ENCODE measurements at places on chromosomes 13 and 19.
A peak's percentile ranks its signal among the peaks of the same experiment; 100 is the strongest.

- no peak for DNase-seq
- no peaks in the 10 kb centered on the region for H3K36me3 ChIP-seq
- H3K27me3 ChIP-seq: no peaks in the 10 kb centered on the region
- H3K4me3 ChIP-seq: no peak overlapping the region
- no peaks in the 10 kb centered on the region for H3K4me1 ChIP-seq
These were observed 88.5 kb downstream of the TEX26 start for GRCh38 chr13:31020996-31021395.

GRCh38 chr19:30391554-30392551 lies 19.7 kb downstream of the ZNF536 start:
- H3K27ac ChIP-seq: no peak overlapping the region
- no peak overlapping the region for H3K4me3 ChIP-seq
- peaks cover 9% of the 10 kb centered on the region for H3K4me1 ChIP-seq
- no peaks in the 10 kb centered on the region for H3K27me3 ChIP-seq
- H3K36me3 ChIP-seq: no peaks in the 10 kb centered on the region

DNA sequence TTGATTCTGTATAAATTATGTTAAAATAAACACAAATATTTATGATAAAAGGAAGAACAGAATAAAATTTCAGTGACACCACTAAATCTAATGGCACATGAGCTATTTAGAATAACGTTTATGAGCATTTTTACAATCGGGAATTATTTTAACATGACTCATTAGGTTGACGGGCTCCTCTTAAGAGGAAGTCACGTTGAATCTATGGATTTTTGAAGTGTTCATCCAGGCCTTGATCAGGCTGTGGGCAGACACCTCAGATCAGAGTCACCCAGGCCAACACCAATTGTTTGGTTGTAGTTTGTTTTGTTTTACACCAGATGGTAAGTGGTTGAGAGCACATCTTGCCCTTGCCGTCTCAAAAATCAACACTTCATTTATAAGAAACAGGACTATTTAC lies 257.8 kb downstream of the FOXO1 start:
- DNase-seq: no peak
- no peaks in the 10 kb centered on the region for H3K36me3 ChIP-seq
- no peaks in the 10 kb centered on the region for H3K27me3 ChIP-seq
- H3K4me3 ChIP-seq: no peak overlapping the region

DNA sequence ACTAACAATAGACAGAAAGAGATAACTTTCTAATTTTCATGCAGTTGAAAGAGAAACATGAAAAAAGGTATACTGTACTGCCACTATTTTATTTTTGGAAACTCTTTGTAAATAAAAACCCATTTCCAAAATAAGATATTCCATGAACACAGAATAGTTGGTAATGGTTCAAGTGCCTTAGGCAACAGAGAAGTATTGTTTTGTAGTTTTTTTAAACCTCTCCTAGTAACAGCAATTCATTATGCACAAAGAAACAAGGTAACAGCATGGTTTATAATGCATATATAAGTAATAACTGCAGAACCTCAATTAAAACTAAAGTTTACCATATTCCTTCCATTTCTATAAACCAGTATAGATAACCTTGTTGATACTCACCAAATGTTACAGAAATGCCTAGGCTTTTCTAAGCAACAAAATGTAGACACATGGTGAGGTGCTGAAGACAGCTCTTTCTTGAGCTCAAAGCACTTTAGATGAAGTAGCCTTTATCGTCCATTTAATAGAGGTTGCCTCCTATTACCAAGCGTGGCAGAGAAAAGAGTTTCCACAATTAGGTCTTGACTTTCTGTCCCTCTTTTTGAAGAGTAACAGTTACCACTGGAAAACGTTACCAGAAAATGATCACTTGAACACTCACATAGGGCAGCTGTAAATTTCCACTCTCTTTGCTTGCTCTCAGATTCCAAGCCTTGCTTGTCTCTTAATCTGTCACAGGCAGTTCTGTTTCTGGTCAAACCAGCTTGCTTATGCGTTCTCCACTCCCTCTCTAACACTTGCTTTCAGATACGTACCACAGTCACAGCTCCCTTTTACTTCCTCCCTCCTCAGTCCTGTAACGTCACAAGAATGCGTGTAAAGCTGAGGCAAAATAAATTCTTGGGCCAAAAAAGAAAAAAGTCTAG lies 42.9 kb downstream of the CAB39L start:
- peak overlapping the region; percentile 94 for H3K27ac ChIP-seq
- DNase-seq: no peak
- no peaks in the 10 kb centered on the region for H3K27me3 ChIP-seq

DNA sequence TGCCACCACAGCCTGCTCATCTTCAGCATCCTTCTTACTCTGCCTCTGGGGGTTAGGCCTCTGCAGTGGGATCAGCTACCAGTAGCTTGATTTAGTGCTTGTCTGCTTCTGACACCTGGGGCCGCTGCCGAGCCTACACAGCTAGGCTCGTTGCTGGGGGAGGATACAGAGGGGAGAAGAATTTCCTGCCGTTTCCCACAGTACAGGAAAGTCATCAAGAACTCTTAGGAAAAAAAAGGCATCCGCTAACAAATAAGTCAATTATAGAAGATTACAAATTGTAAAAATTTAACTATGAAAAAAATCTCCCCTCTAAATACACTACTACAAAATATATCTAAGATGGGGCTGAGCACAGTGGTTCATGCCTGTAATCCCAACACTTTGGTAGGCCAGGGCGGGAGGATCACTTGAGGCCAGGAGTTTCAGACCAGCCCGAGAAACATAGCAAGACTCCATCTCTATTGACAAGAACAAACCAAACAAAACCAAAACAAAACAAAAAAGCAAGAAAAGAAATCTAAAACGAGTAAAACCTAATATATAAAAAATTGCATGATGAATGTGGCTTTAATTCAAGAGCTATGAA lies 26.7 kb downstream of the LATS2 start:
- H3K4me3 ChIP-seq: no peak overlapping the region
- H3K36me3 ChIP-seq: no peaks in the 10 kb centered on the region
- no peaks in the 10 kb centered on the region for H3K27me3 ChIP-seq
- H3K27ac ChIP-seq: peak overlapping the region; percentile 65

All from tibial nerve (tissue), 4 donors.